ENCODE measurements at places on chromosomes 4 and X.

GRCh38 chr4:173871643-173872042 is 341.6 kb upstream of the HAND2 start:
- no peak for DNase-seq

- DNase-seq = no peak
Measured at GRCh38 chr4:1367936-1368289, 20.9 kb downstream of the UVSSA start.

- DNase-seq = no peak
Measured at GRCh38 chr4:68396756-68397155, 46.9 kb upstream of the YTHDC1 start.

GRCh38 chr4:39020130-39020529 is 12.1 kb downstream of the TMEM156 start:
- no peak for DNase-seq

DNA sequence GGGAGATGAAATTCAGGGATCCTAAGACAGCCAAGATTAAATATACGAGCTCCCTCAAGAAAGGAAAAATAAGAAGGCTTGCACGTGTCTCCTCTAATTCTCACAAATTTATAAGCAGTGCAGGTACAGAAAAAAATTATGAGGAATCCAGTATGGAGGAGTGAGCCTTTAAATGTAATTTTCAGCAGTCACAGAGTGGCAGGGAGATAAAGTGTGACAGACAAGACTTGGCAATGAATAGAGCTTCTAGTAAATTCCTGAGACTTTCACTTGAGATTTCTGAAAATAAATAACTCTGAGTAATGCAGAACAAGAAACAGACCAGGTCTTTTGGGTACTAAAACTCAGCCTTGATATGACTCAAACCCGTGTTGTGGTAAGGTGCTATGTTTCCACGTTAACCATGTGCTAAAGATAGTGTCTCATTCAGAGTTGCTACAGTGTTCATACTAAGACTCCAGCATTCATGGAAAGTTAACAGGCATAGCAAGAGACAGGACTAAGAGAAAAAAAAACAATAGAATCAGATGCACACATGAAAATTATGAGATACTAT is 119.8 kb downstream of the SPOCK3 start:
- no peak for DNase-seq

Data from activated CD4-positive, alpha-beta memory T cell treated with anti-CD3 and anti-CD28 coated beads, Interleukin-2, amount 10 ng/mL, durations not matched to agents 7 days and 5 days (primary cell).